ENCODE measurements at places on chromosomes 3 and 15. TPM values are rescaled to one million over a fixed set of nuclear protein-coding genes. Genes with fewer than 3 reads are reported as not detected.

The SV2B gene
- total RNA-seq = 2.3 TPM

The MYRIP gene
- 4.8 TPM for total RNA-seq

DNA sequence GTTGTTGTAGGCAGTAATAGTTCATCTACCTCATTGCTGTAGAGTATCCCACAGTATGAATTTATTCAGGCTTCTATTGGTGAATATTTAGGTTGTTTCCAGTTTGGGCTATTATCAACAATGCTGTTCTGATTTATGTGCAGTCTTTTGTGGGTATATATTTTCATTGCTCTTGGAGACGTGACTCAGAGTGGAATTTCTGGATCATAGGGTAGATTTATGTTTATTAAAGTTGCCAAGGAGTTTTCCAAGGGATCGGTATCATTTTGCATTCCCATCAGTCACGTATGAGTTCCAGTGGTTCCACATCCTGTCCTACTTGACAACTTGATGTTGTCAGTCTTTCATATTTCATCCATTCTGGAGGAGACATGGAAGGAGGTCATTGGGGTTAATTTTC, 8.4 kb upstream of the HRH1 start:
- DNase-seq = no peak

DNA sequence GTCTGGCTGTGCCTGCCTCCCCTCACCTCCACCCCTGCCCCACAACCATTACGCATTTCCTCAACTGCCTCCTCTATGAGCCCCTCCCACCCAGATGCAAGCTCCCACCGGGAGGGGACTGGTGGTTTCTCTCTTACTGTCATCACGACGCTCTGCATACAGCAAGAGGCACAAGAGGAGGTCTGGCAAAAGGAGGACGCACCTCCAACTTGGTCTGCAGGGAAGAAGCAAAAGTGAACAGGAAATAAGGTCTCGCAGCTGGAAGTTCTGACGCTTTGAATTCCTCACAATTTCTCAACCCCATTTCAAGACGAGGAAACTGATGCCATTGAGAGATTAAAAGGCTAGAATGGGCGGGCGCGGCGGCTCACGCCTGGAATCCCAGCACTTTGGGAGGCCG, 42.3 kb upstream of the MUC4 start:
- DNase-seq = no peak

DNA sequence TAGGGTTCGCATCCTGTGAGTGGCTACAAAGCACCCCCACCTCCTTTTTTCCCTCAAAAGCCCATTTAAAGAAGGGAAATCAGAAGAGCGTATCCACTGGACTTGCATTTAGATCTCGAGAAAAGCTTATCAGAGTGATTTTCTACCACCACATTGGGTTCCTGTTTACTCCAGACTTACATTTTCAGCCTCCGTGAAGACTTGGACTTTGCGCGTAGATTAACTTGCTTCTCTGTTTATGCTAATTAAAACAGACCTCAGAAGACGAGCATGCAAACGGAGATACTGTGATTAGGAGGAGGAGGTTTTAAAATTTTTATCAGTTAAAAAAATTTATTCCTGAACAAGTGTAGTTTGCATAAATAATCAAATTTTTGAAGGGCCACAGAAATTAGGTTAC, 115.7 kb downstream of the AKAP13 start:
- no peak for DNase-seq
